Glomerular endothelial cell (primary cell): ENCODE measurements at places on chromosomes 7 and 10. TPM values are rescaled to one million over a fixed set of nuclear protein-coding genes. Genes with fewer than 3 reads are reported as not detected.

CACNB2 gene
- total RNA-seq = not detected in 2 replicates

DDC gene
- total RNA-seq = not detected in 2 replicates

HOXA5 gene
- 23.5 and 34.5 TPM in 2 replicates for total RNA-seq

SLC26A3 gene
- not detected in 2 replicates for total RNA-seq

CALML3 gene
- not detected in 2 replicates for total RNA-seq

NXPH1 gene
- total RNA-seq = not detected in 2 replicates

- DNase-seq = no peak
These were observed at the start of gene TMEM273 for GRCh38 chr10:49187950-49188761. Gene TMEM273, minus strand, starts transcription at chr10:49188391. Its CDS starts 55 bp downstream, at chr10:49188336.

GRCh38 chr10:1037098-1037497 lies 11.4 kb upstream of the IDI2 start:
- no peak for DNase-seq

DNA sequence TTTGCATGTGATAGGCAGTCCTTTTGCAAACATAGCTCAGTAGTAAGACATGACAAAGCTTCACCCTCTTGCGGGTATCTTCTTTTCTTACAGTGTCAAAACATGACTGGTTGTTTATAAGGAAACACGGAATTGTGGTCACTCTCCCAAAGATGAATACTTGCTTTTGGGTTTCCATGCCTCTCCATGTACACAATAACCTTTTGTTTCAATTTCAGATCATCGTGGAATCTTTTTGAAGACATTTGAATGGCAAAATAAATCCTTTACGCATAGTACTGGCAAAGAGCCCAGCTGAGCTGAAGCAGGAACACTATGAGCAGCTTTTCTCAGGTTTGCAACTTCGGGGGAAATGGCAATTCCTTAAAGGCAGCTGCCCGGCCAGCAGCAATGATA lies 156.8 kb upstream of the FRMD4A start:
- no peak for DNase-seq

- no peak for DNase-seq
These were observed 179.1 kb downstream of the ZMYND11 start for GRCh38 chr10:314381-314780.

DNA sequence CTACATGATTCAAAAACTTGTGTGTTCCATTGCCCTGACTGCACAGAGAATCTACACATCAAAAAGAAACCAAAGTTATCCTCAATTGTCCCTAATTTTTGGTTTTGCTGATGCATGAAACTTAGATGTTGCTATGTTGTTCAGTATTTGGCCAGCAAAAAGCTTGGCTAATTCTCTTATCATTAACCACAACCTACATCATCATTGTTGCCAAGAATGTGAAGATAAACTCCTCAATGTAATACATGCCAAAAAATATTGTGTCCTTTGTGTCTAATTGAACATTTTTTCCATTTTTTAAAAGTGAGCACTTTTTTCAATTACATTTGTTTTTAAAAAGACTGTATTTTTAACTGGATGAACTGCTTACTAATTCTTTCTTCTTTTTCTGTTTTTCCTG lies 268.0 kb upstream of the SEMA3D start:
- no peak for DNase-seq

- DNase-seq = no peak
These were observed 43.2 kb downstream of the PTPRZ1 start for GRCh38 chr7:121916211-121916610.

GRCh38 chr10:88853155-88853881 lies 1.7 kb upstream of the ANKRD22 start:
- DNase-seq = no peak

DNA sequence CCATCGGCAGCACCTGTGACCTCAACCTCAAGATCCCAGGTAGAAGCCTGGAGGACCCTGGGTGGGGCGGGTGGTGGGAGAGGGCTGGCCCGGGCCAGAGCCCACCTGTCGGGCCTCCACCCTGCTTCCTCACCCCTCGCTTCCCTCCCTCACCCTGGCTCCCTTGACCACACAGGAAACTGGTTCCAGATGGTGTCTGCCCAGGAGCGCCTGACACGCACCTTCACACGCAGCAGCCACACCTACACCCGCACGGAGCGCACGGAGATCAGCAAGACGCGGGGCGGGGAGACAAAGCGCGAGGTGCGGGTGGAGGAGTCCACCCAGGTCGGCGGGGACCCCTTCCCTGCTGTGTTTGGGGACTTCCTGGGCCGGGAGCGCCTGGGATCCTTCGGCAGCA lies 8.9 kb upstream of the ATP6V1F start:
- no peak for DNase-seq

DNA sequence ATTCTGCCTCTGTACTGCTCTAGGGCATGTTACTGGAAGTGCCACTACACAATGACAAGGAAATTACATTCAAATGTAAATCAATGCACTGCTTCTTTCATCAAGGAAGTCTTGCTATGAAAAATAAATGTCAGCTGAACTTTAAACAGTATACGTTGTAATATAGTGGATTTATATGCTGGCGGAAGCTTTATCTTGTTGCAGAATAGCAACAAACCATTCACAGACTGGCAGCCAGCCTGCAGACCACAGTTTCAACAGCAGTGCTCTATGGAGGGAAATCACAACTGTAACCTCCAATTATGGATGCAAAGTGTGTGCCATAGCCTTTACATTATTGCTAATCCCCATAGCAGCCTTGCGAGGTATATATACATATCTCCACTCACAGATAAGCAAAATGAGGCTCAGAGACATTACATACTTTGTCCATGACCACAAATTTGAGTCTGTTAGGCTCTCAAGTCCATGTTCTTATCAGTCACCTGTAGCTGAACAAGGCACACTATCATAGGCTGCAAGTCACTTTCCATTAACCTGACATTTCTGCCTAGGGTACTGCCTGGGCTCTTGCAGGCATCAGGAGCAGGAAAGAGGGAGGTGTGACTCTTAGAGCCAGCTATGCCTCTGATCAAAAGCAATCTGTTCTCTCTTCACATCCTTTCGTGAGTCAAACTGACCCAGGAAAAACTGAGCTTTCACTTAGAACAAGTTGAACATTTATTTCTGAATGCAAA lies 22.6 kb downstream of the COL28A1 start:
- no peak for DNase-seq

- DNase-seq = no peak
These were observed 261.9 kb downstream of the ARL4A start for GRCh38 chr7:12949060-12949931.

DNA sequence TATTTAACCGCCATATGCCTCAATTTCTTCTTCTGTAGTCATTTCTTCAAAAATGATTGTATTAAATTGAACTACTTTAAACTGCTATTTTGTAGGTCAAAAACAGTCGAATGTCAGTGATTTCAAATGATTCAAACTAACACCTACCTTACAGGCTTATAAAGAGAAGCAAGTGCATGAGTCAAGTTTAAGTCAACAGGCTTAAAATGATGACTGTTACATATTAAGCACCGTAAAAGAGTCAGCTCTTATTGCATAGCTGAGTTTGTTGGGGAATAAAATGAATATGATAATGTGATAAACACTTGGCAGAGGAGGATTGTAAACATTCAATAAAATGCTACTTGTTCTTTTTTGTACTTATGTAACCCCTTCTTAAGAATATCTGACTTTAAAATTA lies 90.1 kb upstream of the ANKRD1 start:
- no peak for DNase-seq

- no peak for DNase-seq
These were observed 164.3 kb downstream of the CELF2 start for GRCh38 chr10:11181978-11182377.

DNA sequence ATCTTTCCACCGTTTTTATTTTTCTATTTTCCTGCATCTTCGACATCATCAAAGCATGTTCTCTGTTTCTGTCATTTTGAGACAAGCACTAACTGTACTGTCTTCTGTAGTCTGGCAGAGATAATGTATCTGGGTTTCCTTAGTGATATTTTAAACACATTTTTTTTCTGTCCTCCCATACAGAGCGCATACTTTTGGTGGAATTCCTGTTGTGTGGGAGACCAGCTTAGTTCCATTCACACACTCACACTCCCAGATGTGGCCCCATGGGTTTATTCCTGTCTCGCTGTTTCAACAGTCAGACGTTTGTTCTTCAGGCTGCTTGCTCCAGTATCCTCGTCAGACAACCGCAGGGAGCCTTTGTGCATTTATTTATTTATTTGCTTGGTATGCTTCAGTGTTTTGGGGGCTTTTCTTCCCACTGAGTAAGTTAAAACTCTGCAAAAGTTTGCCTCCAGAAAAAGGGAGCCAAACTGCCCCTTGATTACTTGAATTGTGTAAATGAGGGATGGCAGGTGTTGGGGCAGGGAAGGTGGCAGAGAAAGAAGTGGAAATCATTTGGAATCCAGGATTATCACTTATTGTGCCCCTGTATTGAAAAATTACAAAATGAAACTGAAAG lies 456.8 kb upstream of the KLF6 start:
- peak; percentile 92 for DNase-seq

DNA sequence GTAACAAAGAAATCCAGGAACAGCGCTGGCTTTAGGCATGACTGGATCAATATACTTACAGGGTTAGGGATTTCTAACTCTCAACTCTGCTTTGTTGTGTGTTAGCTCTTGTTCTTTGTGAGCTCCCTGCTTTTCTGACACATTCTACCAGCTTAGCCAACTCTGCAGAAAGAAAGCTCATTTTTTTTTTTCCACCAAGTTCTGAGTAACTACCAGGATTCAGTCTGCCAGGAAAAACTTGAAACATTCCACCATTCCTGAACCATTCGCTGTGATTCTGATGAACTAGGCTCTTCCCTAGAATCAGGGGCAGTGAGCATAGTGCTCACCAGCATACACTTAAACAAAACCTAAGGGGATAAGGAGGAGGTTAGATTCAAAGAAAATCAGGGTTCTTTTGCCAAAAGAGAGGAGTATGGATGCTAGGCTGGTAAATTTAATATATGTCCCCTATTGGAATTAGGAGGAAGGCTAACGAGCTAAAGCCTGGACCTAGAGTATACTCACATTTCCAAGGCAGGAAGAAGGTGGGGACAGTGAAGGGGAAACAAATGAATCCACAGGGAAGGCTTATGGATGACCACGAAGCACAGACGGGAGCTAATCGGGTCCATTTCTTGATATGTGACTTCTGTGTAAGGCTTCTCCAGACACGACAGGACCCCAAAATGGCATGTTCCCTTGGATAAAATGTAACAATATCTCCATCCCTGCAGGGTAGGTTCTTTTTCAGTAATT lies 183.4 kb downstream of the PRKG1 start:
- no peak for DNase-seq

DNA sequence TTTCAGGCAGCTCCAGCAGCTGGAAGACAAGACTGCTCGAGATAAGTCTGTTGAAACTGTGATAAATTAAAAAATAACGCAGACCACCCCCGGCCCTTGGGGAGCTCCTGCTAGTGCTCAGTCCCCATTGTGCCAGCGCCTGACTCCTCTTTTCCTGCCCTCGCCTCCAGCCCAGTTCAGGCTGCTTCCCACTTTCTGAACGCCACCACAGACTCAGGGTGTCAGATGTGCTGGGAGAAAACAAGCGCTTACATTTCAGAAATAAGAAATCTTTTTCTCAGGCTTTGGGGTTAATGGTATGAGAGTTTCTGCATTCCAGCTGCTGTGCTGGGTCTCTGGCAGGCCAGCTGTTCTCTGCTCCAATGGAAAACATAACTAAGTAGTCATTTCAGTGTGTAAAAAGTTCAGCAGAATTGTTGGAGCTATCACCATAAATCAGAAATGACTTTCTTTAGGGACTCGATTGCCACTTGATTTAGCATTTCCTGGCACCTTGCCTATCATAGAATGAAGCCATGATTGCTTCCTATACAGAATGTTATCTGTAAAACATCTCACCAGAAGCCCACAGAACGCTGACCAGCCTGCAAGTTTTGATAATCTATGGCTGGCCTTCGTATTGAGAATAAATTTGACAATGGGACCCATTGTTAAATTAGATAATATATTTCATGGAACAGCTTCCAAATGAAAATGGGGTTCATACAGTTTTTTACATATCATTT lies 257.0 kb upstream of the ZNF32 start:
- DNase-seq = no peak

DNA sequence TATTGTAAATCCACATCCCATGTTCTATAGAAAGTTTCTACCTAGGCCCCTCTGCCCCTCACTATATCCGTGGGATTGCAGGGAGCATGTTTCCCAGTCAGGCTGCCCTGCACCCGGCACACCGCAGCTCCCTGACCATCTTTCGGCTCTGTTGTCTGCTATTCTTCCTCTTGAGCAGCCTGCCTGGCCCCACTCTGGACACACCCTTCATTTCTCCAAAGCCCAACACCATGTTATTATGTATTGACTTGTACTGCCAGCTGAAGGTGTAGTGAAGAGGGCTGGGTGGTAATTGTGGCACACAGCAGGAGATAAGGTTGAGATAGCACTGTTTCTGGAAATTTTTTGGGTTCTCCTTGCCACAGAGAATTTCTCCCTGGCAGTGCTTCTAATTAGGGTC lies 9.8 kb downstream of the LRMDA start:
- DNase-seq = no peak

GRCh38 chr10:80252296-80252887 lies 37.1 kb downstream of the MAT1A start:
- DNase-seq = no peak
